Small intestine (tissue), 16 donors: ENCODE measurements at places on chromosomes 11 and 22. TPM values are rescaled to one million over a fixed set of nuclear protein-coding genes. Genes with fewer than 3 reads are reported as not detected.

DNA sequence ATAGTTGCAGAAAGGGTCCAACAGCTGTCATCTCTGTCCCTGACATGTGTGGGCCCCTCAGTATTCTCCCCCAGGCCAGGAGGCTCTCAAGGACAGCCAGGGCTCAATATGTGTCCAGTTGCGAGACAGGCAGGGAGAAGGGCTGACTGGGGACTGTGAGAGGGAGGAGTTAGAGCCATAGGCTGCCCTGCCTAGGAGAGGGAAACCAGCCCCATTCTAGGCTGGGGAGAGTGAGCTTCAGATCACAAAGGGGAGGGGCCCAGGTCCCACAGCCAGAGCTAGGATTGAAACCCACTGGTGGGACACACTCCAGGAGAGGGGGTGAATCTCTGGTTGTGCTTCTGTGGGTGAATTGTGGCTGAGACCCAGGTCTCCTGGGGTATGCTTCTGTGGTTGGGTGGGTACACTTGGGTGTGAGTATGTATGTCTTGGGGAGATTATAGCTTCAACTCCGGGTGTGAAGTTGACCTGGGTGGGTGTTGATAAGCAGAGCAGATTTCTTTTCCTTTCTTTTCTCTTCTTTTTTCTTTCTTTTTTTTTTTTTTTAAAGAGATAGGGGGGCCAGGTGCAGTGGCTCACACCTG, 2.1 kb upstream of the CARNS1 start:
- no peak for DNase-seq

DNA sequence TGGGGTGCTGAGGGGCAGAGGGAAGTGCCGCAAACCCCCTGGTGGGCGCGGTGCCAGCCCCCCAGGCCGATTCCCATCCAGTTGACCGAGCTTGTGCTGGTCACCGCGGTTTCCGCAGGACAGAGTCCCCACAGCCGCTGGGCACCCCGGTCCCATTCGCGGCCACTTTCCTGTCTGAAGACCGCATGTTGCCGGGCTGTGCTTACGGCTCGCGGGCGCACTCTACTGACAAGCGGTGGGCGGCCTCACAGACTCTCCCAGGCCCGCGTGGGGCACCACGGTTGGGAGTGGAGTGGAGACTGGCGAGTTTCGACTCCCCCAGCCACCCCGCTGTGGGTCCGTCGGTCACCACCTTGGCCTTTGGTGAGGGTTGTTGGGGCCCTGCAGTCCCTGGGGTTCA, 648 bp upstream of the H19 start:
- no peak for DNase-seq

- DNase-seq: no peak
Measured at GRCh38 chr11:94705891-94706615, 62.1 kb upstream of the AMOTL1 start.

Gene GPHA2
- 0.13 TPM for polyA plus RNA-seq

Gene RASGRP2
- polyA plus RNA-seq: 2.9 TPM
